ENCODE measurements at places on chromosomes 5 and 9.

DNA sequence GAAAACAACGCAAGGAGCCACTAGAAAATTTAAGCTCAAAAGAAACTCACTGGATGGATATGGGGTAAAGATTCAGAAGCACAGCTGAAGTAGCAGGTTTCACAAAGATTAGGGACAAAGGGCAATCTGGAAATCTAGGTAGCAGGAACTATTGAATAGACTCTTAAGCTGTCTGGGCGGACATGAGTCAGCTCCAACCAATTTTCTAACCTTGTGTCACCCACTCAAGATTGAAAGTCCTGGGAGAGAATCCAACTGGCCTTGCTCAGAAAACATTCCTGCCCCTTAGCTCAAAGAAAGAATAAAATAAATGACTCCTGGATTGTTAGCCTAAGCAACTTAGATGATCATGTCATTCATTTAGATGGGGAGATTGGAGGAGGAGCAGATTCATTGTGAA, 69.2 kb downstream of the STK32A start:
- no peak for DNase-seq

DNA sequence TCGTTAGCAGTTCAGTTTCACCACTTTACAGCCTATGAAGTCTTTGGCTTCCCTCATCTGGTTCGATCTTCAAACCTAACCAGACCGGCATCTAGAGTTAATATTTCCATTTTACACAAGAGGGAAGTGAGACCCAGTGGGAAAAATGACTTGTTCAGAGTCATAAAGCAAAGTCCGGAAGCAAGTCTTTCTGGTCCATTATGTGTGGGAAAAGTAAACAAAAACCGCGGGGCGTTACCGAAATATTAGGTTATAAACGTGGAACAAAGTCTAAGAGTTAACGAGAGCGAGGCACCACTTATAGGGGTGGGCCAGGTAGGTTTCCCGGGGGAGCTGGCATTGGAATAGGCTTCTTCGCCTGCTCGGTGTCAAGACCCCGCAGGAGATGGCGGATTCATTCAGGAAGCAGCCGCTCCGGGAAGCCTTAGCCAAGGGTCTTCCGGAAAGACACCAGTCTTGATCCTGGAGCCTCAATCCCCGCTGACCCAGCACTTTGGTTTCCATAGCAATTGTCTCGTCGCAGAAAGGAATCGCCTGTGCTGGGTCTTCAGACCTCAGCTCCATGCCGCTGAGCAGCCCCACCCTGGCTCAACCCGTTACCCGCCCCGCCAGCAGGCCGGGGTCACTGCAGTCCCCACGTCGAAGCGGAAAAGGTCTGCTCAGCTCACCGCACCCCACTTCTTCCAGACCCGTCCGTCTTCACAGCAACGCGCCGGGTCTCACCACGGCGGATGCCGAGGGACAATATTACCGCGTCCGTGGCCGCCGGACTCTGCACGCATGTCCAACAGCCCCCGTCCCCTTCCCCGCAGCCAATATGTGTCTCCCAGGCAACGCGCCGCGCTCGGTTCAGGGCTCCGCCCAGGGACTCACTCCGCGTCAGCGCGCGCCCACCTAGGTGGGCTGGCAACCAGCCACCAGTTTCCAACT, at the start of gene C5orf52:
Gene C5orf52 (plus strand): TSS at position 872 of the 930 bp plus-strand sequence. CDS start 82 bp downstream, outside the sequence.
- DNase-seq = peak; percentile 24

GRCh38 chr5:134138416-134139376, 24.2 kb downstream of the TCF7 start:
- peak; percentile 69 for DNase-seq

DNA sequence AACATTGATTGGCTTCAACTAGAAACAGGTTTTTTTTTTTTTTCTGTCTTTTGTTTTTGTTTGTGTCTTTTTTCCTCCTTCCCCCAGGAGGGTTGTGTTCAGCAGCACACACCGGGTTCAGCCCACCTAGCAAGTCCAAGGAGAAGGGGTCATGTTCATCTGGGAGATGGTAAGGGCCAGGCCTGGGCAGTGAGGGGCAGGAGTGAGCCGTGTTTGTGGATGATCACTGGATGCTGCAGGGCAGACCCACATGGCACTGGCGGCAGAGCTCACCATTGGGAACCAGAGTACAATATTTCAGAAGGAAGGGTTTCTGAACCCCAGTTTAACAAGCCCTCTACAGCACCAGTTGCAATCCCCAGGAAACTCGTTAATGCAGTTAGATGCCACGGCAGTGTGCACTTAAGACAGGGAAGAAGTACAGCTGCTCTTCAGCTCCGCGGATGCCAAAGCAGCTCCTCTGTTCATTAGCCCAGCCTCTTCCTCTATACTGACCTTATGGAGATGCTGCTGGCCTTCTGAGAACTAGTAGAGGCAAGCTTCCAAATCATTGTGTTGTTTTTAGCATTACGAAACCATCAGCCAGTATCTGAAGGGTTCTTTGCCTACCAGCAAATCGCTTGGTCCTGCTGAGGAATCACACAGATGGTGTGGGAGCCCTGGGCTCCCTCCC, 508.2 kb upstream of the WWC1 start:
- no peak for DNase-seq

- no peak for DNase-seq
Measured at GRCh38 chr5:135387629-135387960, 11.4 kb downstream of the MACROH2A1 start.

Measured in stimulated activated CD4-positive, alpha-beta T cell treated with anti-CD3 and anti-CD28 coated beads, Interleukin-4, amount 100 ng/mL, for 1 hour (primary cell).